ENCODE measurements at places on chromosomes 3 and 15. TPM values are rescaled to one million over a fixed set of nuclear protein-coding genes. Genes with fewer than 3 reads are reported as not detected.

The GRM2 gene
- 0.62 TPM for total RNA-seq

DNA sequence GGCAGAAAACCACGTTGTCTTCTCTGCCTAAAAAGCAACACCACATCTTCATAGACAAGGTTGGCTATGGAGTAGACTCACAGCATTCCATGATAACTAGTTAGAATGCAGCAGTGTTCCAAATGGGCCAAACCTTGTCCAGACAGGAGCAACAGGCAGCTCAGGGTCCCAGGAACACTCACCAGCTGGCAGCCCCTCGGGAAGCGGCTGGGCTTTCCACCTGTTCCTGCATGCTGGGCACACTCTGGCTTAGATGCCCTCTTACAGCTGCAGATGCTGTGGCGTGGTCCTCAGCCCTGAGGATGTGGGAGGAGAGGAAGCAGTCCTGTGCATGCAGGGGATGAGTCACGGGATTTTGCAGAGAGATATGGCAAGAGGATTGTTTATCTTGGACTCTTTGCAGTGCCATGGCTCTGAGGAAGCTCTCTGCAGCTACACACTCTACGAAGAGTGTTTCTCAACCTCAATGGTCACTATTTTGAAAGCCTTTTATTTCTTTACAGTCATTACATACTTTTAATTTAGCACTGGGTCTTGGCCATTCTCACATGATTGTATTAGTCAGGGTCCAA is 11.3 kb downstream of the NRROS start:
- no peak for DNase-seq

- no peak for DNase-seq
Measured at GRCh38 chr3:29889215-29889614, 608.3 kb downstream of the RBMS3 start.

DNA sequence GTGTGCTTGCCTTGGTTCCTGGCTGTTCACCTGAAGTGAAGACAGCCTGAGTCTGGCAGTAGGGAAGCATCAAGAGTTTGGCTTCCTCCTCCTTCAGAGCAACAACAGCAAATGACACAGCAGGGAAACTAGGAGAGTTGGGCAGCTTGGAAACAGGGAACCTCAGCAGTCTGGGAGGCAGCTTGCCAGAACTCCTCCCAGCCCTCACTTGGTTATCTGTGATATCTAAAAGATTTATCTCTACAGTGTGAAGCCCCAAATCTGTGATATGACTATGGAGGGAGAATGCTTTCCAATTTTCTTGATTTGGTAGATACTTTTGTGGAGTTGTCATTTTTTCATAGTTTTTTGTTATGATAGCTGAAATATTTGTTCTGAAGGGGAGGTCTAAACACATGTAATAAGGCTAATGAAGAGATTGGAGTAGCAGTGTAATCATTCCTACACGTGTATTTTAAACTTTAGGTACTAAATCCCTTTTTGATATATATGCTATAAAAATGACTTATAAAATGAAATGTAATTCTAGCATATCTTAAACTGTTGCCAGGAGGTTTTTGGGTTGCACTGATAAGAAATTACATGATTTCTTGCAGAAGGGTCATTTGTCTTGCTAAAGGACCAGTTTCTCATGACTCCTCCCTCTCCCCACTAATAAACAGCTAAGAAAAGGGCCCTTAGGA is 20.8 kb downstream of the UBE2E1 start:
- no peak for DNase-seq

- DNase-seq = no peak
Measured at GRCh38 chr3:164488893-164489292, 589.4 kb downstream of the SI start.

The MED12L gene
- 1.8 TPM for total RNA-seq

The REC114 gene
- not detected for total RNA-seq

The SHF gene
- total RNA-seq = 29.5 TPM

DNA sequence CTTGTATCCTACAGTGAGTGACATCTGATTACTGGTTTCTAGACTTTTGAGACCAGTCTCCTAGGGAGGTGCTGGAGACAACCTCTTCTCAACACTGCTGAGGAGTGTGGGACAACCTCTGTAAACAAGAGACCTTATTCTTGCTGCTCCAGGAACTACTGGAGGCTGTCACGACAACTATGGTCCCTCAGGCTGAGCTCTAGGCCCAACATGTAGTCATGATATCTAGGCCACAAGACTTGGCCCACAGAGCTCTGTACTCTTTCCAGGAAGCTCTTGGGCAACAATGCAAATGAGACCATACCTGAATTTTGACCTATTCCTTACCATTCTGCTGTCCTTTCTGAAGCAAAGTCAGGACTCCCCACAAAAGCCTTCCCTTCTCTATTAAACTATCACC is 24.3 kb upstream of the HEG1 start:
- DNase-seq = no peak

GRCh38 chr15:25410649-25411048 is 28.2 kb downstream of the UBE3A start:
- DNase-seq = no peak

DNA sequence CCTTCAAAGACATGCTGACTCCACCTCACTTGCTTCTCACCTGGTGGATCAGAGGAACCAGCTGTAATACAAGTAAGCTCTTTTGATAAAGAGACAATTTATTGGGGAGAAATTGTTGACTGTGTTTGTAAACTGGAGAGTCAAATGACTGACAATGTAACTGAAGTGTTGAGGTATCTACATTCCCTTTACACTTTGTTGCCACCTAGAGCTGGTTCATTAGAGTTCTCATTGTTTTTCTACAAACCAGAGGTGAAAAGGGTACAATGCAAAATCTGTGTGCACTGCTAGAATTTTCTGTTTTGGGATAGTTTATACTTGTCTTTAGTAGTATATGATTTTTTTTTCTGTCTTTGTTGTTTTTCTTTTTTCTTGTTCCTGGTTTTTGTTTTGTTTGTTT is 8.7 kb upstream of the LRRC58 start:
- no peak for DNase-seq

The LRTM1 gene
- total RNA-seq = not detected

The PLA1A gene
- not detected for total RNA-seq

- no peak for DNase-seq
Measured at GRCh38 chr3:127422663-127423375, 135.0 kb upstream of the PRR20G start.

GRCh38 chr3:109152320-109152719 is 15.8 kb downstream of the C3orf85 start:
- DNase-seq = no peak

DNA sequence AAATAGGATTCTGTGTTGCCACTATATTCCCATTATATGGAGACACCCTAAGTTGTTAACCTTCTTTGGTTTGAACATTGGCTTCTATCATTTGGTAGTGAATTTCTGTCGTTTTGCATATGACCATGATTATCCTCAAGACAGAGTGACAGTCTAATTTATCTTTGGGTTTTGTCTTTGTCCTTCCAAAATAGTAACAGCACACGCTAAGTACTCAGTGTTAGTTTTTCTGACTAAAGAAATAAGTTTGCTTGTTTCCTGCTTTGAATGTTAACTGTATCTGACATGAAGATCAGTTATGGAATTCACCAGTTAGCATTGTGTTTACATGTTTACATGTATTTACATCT is 352.5 kb upstream of the GRM7 start:
- no peak for DNase-seq

DNA sequence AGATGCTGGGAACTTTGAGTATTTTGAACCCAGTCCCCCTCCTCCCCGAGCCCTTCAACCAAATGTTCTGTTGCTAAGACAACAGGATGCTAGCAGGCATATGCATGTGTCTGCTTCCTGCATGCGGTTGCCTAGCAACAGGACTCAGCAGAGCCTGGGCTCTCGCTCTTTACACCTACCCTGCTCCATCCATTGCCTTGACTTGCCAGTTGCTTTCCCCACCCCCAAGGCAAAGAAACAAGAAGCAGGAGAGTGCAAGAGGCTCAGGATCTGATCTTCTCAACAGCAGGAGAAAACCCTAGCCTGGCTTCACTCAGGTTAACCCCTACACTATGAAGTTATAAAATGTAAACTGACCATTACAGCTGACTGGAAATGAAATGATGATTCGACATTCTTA is 393.0 kb downstream of the IGSF11 start:
- no peak for DNase-seq

The SKIC8 gene
- 62.9 TPM for total RNA-seq

DNA sequence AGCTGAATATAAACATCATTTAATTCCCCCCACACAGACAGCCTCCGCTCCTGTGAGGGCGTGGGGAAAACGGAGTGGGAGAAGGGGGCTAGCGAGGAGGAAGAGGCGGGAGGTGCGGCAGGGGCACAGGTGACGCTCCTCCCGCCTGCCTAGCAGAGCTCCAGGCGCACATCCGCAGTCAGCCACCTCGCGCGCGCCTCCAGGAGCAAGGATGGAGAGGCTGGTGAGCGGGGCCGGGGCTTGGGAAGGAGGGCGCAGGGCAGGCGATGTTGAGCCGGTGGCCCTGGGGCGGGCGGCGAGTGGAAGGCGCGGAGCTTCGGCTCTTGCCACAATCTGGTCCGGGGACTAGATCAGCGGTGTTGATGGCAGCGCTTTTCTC is at the start of gene CD200:
Gene CD200, plus strand, starts transcription at position 155 of the 379 bp plus-strand sequence. Its CDS starts 57 bp downstream, at position 212.
- peak; percentile 40 for DNase-seq

The YEATS2 gene
- total RNA-seq = 30.5 TPM

GRCh38 chr3:65439641-65440284 is 599.0 kb downstream of the MAGI1 start:
- no peak for DNase-seq

DNA sequence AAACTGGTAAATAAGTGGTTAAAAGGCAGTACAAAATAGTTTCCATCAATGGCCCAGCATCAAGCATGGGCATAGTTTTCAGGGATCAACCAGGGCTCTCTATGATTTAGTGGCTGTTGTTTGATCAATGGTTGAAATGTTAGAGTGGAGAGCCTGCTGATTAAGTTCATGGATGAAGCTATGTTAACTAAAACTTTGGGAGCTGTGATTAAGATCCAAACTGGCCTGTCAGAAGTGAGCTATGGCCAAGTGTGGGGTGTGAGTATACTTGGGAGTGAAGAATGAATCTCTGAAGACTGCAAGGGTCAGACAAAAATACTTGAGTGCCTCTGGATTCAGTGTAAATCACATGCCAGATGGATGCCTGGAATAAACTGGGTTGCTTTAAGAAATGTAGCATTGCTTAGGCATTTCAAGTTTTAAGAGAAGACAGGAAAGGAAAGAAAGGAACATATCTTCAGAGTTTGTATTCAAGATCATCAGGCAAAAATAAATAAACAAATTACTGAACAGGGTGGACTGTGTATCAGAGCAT is 422.2 kb upstream of the ADAMTS9 start:
- DNase-seq = no peak

- no peak for DNase-seq
Measured at GRCh38 chr15:38743147-38743546, 178.5 kb upstream of the RASGRP1 start.

DNA sequence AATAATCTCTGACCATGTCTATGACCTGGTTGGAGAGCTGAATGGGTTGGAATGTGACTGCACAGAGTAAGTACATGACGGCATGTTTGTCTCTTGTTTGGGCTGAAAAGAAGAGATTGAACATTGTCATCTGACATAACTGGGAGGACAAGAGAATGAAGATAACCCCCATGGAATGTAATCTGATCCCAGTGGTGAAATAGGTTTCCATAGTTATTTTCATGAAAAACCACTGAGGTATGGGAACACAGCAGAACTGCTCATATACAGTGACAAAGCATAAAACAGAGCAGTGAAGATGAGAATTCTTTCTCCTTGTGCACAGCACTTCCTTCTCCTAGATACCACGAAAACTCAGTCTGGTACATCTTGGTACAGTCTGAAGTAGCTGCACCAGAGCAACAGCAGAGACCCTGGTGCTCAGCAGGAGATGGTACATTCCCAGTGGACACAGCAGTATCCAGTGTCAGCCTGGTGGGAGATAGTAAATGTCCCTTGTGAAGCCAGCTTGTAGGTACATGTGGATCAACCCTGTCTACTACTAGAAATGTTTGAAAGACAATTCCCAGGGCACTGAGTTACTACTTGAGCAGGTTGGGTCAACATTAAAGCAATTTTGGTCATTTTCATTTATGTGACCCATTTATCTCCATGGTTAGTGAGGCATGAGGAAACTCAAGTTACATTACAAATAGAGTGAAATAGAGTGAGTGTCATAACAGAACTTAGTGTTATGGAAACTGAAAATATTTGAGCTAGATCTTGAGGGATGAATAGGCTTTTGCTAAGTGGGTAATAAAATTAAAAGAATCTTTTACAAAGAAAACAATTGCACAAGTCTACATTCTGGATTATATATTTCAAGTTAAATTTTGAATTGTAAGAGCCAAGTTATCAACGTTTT is 178.3 kb downstream of the SUCNR1 start:
- no peak for DNase-seq

- DNase-seq = no peak
Measured at GRCh38 chr3:124774327-124774718, 44.1 kb downstream of the UMPS start.

DNA sequence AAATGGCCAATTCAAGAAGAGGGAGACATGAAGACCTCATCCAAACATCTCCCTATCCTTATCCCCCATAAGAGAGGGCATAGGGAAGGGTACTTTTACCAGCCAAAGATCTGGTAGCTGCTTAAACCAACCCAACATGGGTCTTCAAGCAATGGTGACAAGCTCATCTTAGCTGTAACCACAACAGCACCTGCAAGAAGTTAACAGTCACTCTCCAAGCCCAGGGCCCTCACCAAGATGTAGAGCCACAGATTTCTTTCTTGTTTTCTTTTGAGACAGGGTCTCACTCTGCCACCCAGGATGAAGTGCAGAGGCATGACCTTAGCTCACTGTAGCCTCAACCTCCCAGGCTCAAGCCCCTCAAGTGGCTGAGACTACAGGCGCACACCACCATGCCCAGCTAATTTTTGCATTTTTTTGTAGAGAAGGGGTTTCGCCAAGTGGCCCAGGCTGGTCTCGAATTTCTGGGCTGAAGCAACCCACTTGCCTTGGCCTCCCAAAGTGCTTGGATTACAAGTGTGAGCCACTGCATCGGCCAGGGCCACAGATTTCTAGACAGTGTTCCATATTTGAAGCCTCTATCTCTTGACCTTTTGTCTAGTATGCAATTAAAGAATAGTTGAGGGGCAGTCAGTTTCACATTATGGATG is 57.1 kb downstream of the DHX30 start:
- DNase-seq = no peak

- DNase-seq = no peak
Measured at GRCh38 chr15:47741082-47741481, 23.8 kb downstream of the SEMA6D start.

The PPP1R14D gene
- total RNA-seq = not detected

DNA sequence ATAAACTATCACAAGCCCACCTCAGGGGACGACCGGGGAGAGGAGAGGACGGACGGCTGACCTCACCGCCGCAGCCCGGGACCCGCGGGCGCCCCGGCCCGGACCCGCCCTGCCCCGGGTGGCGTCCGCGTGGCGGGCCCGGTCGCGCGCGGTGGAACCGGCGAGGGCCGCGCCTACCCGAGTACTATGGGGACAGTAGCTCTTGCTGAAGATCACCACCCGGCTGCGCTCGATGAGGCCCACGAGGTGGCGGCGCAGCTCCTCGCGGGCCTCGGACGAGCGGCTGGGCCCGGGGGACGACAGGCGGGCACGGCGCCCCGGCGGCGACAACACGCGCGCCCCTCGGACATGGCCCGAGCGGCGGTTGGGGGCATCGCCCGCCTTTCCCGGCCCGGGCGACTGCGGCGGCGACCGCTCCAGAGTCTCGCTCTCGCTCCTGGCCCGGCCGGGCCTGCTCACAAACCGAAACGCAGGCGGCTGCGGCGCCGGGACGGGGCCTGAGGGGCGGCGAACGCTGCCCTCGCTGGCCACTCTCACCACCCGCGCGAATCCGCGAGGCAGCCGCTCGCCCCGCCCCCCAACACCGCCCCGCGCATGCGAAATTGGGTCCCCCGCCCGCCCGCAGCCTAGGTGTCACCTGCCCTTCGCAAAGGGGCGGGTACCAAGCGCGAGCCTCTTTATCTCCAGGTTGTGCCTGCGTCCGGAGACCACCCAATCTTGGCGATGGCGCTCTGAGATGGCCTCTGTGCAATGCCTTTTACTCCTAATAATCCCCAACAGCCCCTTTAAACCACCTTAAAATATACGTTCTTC is at the start of gene TXNRD3:
Gene TXNRD3, minus strand, starts transcription at position 554 of the 813 bp plus-strand sequence.
- peak; percentile 38 for DNase-seq

Data from CD8-positive, alpha-beta memory T cell (primary cell).